Naive thymus-derived CD8-positive, alpha-beta T cell (primary cell): ENCODE measurements at places on chromosomes 7 and 10.

DNA sequence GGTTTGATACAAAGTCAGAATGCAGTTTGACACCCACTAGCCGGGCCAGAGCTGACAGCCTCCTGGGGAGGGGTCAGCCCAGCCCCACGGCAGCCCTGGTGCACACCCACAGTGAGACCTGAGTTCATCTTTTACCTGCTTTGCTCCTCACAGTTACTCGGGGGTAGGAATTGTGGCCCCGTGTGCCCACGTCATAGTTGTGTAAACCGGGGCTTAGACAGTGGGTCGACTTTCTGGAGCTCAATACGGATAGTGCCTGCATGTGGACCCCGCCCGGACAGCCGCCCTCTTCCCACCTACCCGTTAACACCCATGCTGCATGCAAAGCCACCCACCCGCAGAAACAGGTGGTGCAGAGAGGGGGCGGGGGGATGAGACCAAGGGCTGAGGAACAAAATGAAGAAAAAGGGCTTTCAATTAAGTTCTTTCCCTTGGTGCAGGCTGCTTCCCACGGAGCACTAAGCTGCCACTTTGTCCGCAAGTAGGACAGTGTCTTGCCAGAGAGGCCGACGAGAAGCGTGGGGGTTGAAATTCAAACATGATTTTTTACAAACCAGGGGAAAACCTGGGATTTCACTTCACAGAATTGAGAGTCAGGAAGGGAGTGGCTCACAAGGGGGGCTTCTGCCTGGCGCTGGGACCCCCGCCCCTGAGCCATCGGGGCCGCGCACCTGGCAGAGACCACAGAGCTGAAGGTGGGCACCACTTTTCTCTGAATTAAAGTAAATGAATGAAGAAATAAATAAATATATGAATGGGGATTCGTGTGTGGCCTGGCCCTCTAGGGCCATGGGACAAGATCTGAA is 24.6 kb upstream of the FOXL3 start:
- H3K36me3 ChIP-seq: no peaks in the 10 kb centered on the region
- DNase-seq: no peak
- H3K27me3 ChIP-seq: no peaks in the 10 kb centered on the region

- no peak overlapping the region for H3K4me3 ChIP-seq
- DNase-seq: no peak
- no peaks in the 10 kb centered on the region for H3K4me1 ChIP-seq
- no peaks in the 10 kb centered on the region for H3K36me3 ChIP-seq
Observed at GRCh38 chr10:36277459-36277858, 635.4 kb upstream of the FZD8 start.

- no peak for DNase-seq
- peaks cover 29% of the 10 kb centered on the region for H3K4me1 ChIP-seq
- no peak overlapping the region for H3K4me3 ChIP-seq
- H3K27ac ChIP-seq: no peak overlapping the region
Observed at GRCh38 chr7:100830396-100830795, 3.1 kb upstream of the EPHB4 start.

DNA sequence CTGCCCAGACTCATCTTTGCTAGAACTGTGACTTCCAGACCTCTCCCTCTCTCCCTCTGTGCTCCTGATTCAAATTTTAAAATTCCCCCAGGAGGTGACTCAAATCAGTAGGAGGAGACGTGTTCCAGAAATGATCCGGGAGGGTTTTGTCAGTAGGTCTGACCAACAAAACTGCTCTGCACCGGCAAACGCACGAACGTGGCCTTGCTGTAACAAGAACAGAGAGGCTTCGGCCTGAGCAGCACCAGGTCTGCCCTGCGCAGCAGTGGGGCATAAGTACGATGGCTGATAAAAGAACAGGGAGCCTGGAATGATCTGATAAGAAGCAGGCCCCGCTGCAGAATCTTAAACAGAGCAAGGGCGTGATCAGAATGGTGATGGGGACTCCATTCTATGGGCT is 152.7 kb upstream of the AUTS2 start:
- no peaks in the 10 kb centered on the region for H3K36me3 ChIP-seq
- DNase-seq: no peak
- peaks cover 8% of the 10 kb centered on the region for H3K27me3 ChIP-seq
- H3K27ac ChIP-seq: no peak overlapping the region

DNA sequence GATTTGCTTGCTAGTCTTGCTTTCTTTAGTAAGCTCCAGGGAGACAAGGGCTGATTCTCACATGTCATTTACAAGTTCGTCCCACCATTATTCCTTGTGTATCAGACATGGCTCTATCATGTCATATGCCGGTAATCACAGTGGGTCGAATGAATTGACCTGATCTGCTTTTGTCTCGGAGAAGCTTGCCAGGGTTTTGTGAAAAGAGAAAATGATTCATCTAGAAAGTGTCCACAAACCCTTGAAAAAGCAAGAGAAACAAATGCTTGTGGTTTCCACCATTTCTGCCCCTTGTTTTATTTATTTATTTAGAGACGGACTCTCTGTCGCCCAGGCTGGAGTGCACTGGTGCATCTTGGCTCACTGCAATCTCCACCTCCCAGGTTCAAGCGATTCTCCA is 278.5 kb downstream of the TCF7L2 start:
- H3K4me3 ChIP-seq: no peak overlapping the region
- DNase-seq: no peak
- H3K27me3 ChIP-seq: peaks cover 7% of the 10 kb centered on the region
- no peaks in the 10 kb centered on the region for H3K36me3 ChIP-seq

DNA sequence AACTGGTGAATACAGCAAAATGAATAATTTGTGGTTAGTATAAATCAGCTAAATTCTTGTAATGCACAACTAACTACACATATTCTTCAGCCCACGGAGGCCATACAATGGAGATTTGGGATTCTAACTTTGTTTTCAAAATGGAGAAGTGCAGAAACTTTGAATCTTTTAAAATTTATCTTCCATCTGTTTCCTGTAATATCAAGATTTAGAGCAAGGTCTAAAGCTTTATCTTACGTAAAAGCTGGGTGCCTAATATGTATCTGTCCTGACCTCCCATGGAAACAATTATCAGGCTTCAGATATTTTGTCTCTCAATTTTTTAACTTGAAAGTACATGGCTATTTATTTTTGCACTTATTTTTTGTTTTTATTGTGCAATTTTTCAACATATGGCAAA is 5.0 kb upstream of the AHR start:
- H3K27me3 ChIP-seq: no peaks in the 10 kb centered on the region
- no peak overlapping the region for H3K4me3 ChIP-seq
- no peak overlapping the region for H3K27ac ChIP-seq
- no peak for DNase-seq
- no peaks in the 10 kb centered on the region for H3K36me3 ChIP-seq
- H3K4me1 ChIP-seq: peaks cover 20% of the 10 kb centered on the region

- H3K4me3 ChIP-seq: no peak overlapping the region
- H3K27me3 ChIP-seq: no peaks in the 10 kb centered on the region
- no peaks in the 10 kb centered on the region for H3K4me1 ChIP-seq
- no peak for DNase-seq
Observed at GRCh38 chr10:102367441-102367840, 28.1 kb upstream of the NFKB2 start.

- H3K27me3 ChIP-seq: no peaks in the 10 kb centered on the region
- H3K27ac ChIP-seq: no peak overlapping the region
- no peaks in the 10 kb centered on the region for H3K4me1 ChIP-seq
- no peak overlapping the region for H3K4me3 ChIP-seq
Observed at GRCh38 chr10:53325066-53325465, 552.5 kb upstream of the MBL2 start.

- H3K36me3 ChIP-seq: no peaks in the 10 kb centered on the region
- H3K4me1 ChIP-seq: no peaks in the 10 kb centered on the region
- no peak for DNase-seq
- H3K27me3 ChIP-seq: peaks cover 6% of the 10 kb centered on the region
Observed at GRCh38 chr10:10421071-10421470, 596.6 kb upstream of the CELF2 start.

- H3K4me1 ChIP-seq: no peaks in the 10 kb centered on the region
- no peaks in the 10 kb centered on the region for H3K27me3 ChIP-seq
- no peak overlapping the region for H3K27ac ChIP-seq
- H3K36me3 ChIP-seq: no peaks in the 10 kb centered on the region
- DNase-seq: no peak
Observed at GRCh38 chr7:74579800-74580685, 77.5 kb upstream of the GTF2I start.

GRCh38 chr10:66222462-66223046 is 703.3 kb upstream of the LRRTM3 start:
- no peaks in the 10 kb centered on the region for H3K36me3 ChIP-seq
- no peak for DNase-seq
- no peaks in the 10 kb centered on the region for H3K4me1 ChIP-seq
- no peak overlapping the region for H3K27ac ChIP-seq
- H3K27me3 ChIP-seq: no peaks in the 10 kb centered on the region

DNA sequence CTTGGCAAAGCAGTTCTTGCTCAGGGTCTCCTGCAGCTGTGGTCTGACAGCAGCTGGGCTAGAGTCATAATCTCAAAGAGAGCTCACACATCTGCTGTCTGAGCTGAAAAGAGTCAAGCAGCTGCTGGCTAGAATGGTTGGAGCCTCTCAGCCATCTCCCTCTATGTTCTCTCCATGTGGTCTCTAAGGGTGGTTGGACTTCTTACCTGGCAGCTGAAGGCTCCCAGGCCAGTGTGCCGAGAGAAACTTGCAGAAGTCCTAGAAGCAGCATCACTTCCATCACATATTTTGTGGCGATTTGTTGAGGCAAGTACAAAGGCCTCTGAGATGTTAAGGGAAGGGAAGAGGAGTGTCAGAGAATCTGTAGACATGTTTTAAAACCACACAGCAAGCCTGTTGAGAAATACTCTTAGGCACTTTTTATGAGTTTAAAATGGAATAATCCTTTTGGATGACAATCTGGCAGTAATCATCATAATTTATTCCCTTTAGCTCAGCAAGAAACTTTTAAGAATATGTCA is 93.2 kb downstream of the REEP3 start:
- H3K27ac ChIP-seq: no peak overlapping the region
- peaks cover 2% of the 10 kb centered on the region for H3K4me1 ChIP-seq
- DNase-seq: no peak
- no peaks in the 10 kb centered on the region for H3K27me3 ChIP-seq

- H3K27ac ChIP-seq: no peak overlapping the region
- H3K4me1 ChIP-seq: peaks cover 13% of the 10 kb centered on the region
Observed at GRCh38 chr10:75410132-75411005, 8.8 kb upstream of the ZNF503 start.
